H4 (cell line): ENCODE measurements at places on chromosomes 2 and 18.

DNA sequence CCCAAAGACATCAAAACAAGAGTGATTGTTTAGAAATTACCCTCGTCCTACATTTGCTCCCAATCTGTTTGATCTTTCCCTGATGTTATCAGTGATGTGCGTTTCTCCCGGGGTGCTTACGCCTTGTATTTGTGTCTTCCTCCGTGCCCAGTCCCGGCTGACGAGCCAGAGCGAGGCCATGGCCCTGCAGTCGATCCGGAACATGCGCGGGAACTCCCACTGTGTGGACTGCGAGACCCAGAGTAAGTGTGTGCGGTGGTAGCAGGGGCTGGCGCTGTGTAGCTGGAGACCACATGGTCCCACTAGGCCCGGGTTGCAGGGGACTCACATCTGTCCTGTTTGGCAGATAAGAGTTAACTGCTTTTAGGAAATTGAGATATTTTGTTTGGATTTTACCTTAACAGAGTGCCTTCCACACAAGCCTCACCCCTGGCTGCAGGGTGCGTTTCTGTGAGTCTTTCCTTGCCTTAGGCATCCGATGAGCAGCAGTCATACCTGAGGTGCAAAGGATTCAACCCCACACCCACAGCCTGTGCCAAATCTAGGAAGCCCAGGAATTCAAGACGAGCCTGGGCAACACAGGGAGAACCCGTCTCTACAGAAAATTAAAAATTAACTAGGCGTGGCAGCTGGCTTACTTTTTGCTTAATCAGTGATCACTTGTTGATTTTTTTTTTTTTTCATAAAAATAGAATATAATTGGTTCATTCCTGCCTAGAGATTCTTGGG is 127.4 kb downstream of the GBX2 start:
- no peak for DNase-seq

DNA sequence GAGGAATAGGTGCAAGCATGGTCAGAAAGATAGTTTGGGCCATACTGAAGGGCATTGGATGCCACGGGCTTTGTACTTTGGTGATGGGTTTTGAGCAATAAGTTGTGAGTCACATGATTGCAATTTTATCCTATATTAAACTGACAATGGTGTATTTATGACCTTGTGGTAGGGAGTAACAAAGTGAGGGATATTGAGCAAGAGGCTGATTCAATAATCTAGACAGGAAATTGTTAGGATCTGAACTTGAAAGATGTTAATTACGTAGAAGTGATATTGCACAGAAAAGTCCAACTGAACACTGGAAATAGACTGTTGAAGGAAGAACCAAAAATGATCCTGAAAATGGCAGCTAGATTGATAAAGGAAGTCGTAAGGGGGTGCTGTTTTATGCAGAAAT is 46.6 kb upstream of the TCF4 start:
- no peak for DNase-seq

- DNase-seq, result no peak
These were observed 215.9 kb downstream of the TMEM247 start for GRCh38 chr2:46695283-46695682.

DNA sequence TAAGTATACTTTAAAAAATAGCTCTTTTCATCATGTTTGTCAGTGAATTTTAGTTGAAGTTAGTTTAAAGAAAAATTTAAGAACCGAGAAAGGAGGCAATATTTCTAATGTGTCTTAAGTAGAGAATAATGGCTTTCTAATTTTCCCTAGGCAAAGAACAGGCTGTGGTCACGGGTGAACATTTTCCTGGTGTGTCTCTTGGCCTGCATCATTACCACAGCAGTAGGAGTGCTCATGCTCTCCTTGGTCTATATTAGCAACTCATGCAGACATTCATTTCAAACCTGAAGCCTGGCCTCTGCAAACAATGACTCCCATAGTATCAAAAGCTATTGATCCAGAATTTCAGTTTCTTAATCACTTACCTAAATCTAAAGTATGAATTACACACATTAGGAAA is 57.4 kb downstream of the C18orf54 start:
- DNase-seq, result no peak

GRCh38 chr18:78151948-78152725 is 827.5 kb upstream of the SALL3 start:
- no peak for DNase-seq

GRCh38 chr2:8495189-8495989 is 186.5 kb upstream of the ID2 start:
- no peak for DNase-seq

DNA sequence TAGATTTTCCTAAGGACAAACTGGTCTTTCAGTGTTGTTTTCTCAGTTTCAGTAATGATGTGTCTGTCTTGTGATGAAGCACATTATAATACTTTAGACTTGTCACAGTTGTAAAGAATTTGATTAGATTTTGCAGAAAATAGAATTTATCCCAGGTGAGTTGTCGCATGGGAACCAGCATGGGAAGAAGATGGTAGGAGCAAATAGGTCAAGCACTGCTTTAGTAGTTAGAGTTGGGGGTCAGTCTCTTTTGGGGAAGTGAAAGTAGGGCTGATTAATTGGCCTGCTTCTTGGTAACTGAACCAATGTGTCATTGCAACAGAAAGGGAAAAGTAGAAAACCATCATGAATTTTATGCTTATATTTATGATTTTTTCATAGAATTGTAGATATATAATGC is 153.2 kb upstream of the MYO3B start:
- DNase-seq, result no peak

DNA sequence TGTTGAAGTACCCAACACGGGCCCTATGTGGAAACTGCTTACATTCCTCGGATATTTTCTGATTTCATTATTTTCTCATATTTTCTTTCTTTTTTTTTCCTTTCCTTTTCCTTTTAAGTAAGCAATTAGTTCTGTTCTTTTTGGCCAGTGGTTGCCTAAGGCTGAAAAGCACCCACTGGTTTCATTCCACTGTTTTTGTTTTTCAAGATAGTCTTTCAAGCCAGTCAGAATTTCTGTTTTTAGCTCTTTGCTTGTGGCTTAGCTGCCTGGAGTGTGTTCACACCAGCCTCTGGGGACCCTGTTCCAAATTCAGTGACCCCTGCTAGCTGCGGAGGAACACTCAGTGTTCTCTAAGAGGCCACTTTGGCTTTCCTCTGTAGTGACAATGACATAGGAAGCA is 73.6 kb downstream of the NRP2 start:
- DNase-seq, result no peak

DNA sequence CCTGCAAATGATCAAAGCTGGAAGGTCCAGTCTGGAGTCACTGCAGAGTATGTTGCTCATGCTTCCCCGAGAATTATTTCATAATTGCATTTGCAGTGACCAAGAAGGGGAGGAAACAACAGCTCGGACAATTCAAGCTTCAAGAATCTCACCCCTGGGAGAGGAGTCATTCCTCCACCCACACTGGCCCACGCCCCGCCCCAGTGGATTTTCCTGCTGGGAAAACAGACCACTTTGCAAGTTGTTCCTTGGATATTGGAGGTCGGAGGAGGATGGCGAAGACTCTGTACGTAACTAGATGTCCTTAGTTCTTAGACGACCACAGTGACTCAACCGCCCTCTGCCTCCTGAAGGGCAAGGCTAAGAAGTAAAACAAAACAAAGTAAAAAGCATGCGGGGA is 159.4 kb downstream of the TPO start:
- no peak for DNase-seq
